ENCODE measurements at places on chromosomes 6 and 20. TPM values are rescaled to one million over a fixed set of nuclear protein-coding genes. Genes with fewer than 3 reads are reported as not detected.

The EHMT2 gene
- polyA plus RNA-seq, result 5.9 TPM

The FGD2 gene
- not detected for polyA plus RNA-seq

The DLL1 gene
- 0.17 TPM for polyA plus RNA-seq

The RBL1 gene
- polyA plus RNA-seq, result 0.17 TPM

The KCNK5 gene
- not detected for polyA plus RNA-seq

The TMC2 gene
- not detected for polyA plus RNA-seq

The CDH26 gene
- 15.3 TPM for polyA plus RNA-seq

The OXT gene
- not detected for polyA plus RNA-seq

The LGSN gene
- polyA plus RNA-seq, result 0.65 TPM

All from Purkinje cell (primary cell).